ENCODE measurements at places on chromosomes 5 and 9.

DNA sequence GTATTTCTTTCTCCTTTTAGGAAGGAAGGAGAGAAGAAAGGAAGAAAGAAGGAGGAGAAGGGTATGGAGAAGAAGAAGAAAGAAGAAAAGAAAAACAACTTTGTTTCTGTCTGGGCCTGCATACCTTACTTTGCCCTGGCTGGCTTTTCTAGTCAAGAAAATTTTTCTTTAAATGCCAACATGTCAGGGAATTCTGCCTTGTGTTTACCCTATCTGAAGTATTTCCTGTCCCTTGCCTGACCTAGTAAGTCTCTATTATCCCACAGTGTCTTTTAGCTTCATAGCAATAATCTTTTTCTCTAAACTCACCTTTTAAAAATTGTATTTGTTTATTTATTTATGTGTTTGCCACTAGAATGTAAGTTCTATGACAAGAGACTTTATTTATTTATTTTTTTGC, 1864.1 kb downstream of the EFNA5 start:
- DNase-seq, result no peak

DNA sequence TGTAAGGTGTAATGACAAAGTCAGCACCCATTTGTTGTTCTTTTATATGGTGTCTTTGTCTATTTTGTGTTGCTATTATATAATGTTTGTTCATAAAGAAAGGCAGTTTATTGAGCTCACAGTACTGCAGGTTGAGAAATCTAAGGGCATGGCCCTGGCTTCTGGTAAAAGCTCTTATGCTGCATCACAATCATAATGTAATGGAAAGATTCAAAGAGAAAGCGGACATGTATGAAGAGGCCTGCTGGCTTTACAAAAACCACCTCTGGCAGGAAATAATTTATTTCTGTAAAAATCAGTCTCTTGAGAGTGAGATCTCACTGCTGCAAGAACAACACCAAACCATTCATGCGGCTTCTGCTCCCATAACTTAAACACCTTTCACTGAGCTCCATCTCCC, 746.7 kb upstream of the FAM174A start:
- DNase-seq, result no peak

- no peak for DNase-seq
Measured at GRCh38 chr9:105038051-105038450, 110.1 kb upstream of the ABCA1 start.

DNA sequence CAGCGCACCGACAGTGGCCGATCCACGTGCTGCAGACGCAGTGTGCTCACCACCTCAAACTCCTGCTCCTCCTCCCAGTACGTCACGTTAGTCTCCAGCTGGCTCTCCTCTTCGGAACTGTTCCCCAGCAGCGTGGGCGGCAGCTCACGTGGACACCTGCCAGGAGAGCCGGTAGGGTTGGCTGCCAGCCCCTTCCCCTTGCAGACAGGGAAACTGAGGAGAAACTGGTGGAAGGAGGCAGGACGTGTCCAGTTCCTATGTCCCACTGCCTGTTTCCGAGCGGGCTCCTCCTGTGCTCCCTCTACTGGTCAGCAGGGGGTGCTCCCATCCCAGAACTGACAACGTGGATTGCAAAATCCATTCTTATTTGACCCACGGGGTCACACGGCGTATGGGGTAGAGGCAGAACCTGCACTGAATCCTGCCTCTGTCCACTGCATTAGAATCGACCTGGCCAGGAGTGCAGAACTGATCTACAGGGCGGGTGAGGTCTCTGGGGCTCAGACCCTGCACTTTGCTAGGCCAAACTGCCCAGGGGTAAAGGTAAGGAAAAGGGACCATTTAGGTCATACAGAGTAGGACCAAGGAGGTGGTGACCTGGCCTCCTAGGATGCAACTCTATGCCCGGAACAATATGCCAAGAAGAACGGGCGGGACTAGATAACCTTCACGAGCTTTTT, 25.7 kb downstream of the PDGFRB start:
- DNase-seq, result peak; percentile 13
